ENCODE measurements at places on chromosomes 7 and 10. TPM values are rescaled to one million over a fixed set of nuclear protein-coding genes. Genes with fewer than 3 reads are reported as not detected.

Gene HABP2
- total RNA-seq, result not detected

Gene CDK14
- 21.5 TPM for total RNA-seq

Gene C10orf95
- 1.5 TPM for total RNA-seq

Gene TCERG1L
- 0.17 TPM for total RNA-seq

Gene ZNF735
- total RNA-seq, result not detected

Gene TAC1
- not detected for total RNA-seq

Gene AKR1C8
- not detected for total RNA-seq

Gene PTPRZ1
- 6.2 TPM for total RNA-seq

Gene AKR1C3
- 18.8 TPM for total RNA-seq

Gene CYP2C18
- total RNA-seq, result not detected

Gene SPDYE11
- total RNA-seq, result 0.17 TPM

Gene WNT8B
- total RNA-seq, result not detected

Gene SFMBT2
- total RNA-seq, result 1.5 TPM

Gene CCL24
- total RNA-seq, result not detected

Gene UMAD1
- total RNA-seq, result 12.0 TPM

Gene LRRC18
- not detected for total RNA-seq

Gene TEX36
- not detected for total RNA-seq

Gene IFIT1B
- not detected for total RNA-seq

Gene SLC13A1
- total RNA-seq, result not detected

All from mammary epithelial cell (primary cell).